ENCODE measurements at places on chromosomes 5 and 9. TPM values are rescaled to one million over a fixed set of nuclear protein-coding genes. Genes with fewer than 3 reads are reported as not detected.
A peak's percentile ranks its signal among the peaks of the same experiment; 100 is the strongest.

IL4 gene
- total RNA-seq: not detected

IFNK gene
- not detected for total RNA-seq

CCL21 gene
- total RNA-seq: not detected

ANKS6 gene
- total RNA-seq: 15.0 TPM

ANKRD34B gene
- 0.10 TPM for total RNA-seq

SARDH gene
- 7.7 TPM for total RNA-seq

ORM2 gene
- total RNA-seq: not detected

- H3K4me3 ChIP-seq: no peak overlapping the region
- H3K36me3 ChIP-seq: no peaks in the 10 kb centered on the region
- DNase-seq: no peak
- H3K4me1 ChIP-seq: peaks cover 12% of the 10 kb centered on the region
- no peak overlapping the region for H3K27ac ChIP-seq
These were observed 225.8 kb downstream of the FANCC start for GRCh38 chr9:95091601-95092261.

DNA sequence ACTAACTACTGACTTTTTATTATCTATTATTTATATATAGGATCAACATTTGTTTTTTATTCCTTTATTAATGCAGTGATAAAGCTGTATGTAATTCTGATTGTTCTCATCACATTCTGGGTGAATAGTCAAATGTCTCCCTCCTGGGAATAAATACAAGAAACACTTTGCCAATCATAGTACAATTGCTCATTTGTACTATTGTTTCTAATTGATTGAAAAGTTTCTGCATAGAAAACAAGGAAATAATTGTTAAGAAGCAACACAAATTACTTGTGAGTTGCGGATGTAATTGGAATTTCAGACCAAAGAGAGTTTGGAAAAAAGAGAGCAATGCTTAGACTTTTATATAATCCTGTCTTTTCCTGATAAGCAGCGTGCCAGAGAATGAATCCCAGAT, 1013.9 kb downstream of the EFNA5 start:
- no peaks in the 10 kb centered on the region for H3K4me1 ChIP-seq
- no peak for DNase-seq
- no peaks in the 10 kb centered on the region for H3K27me3 ChIP-seq
- no peak overlapping the region for H3K27ac ChIP-seq

- no peaks in the 10 kb centered on the region for H3K27me3 ChIP-seq
- DNase-seq: no peak
- H3K27ac ChIP-seq: no peak overlapping the region
- H3K4me3 ChIP-seq: no peak overlapping the region
- peaks cover 19% of the 10 kb centered on the region for H3K4me1 ChIP-seq
These were observed 63.6 kb upstream of the JAK2 start for GRCh38 chr9:4921449-4921848.

DNA sequence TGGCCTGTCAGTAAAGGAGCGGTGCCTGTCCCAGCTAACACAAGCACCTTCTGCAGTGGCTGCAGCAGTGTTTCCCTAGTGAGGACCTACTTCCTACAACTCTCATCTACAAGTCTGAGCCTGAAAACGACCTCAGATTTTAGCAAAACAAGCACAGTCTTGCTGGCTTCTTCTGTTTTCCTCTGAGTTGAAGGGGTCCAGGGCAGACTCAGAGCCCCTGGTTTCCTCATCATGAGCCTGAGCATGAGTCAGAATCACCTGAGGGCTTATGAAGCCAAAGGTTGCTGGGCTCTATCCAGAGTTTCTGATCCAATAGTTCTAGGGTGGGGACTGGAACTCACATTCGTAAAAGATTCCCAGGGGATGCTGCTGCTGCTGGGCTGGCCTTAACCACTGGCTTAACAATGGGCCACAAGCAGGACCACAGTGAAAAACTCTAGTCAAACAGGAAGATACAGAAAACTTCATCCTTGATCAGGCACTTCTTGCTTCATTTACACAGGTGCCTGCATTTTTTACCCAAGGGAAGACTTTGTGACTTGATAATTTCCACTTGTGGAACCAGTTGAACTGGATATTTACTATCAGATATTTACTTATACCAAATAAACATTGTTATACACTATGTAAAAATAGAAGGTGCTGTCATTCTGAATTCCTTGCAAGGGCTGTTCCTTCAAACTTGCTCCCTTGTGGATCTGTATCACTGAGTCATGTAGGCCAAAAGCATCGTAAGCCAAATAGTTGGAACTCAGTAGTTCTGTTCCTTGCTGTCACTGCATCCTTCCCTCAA, 4.3 kb upstream of the ACER2 start:
- H3K36me3 ChIP-seq: no peaks in the 10 kb centered on the region
- H3K4me1 ChIP-seq: peaks cover 5% of the 10 kb centered on the region
- no peak overlapping the region for H3K27ac ChIP-seq
- H3K4me3 ChIP-seq: no peak overlapping the region
- no peak for DNase-seq
- H3K27me3 ChIP-seq: no peaks in the 10 kb centered on the region

DNA sequence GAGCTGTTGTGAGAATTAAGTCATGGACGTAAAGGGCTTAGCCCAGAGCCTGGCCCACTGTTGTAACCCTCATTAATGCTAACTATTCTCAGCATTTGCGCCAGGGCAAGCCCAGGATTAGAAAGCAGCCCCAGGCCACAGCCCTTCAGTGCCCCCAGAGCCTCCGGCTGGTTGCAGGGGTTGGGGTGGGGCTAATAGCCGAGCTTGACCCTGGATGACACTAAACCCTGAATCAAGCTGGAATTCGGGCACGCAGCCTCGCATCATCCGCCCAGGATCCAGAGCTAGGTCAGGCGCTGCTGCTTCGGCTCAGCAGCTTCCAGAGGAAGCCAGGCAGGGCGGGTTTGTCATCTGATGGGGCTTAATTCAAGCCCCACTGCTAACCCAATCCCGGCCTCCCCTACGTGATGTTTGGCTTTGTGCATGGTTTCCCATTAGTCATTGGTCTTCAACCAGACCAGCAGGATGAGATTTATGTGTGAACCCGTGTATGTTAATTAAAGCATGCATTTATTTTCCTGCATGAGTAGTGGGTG, 1.2 kb upstream of the MEGF9 start:
- no peak overlapping the region for H3K27ac ChIP-seq
- H3K4me1 ChIP-seq: peaks cover 31% of the 10 kb centered on the region
- H3K4me3 ChIP-seq: peak overlapping the region; percentile 82
- no peaks in the 10 kb centered on the region for H3K27me3 ChIP-seq

- no peaks in the 10 kb centered on the region for H3K4me1 ChIP-seq
- no peak overlapping the region for H3K4me3 ChIP-seq
- H3K27ac ChIP-seq: no peak overlapping the region
- H3K27me3 ChIP-seq: peaks cover 6% of the 10 kb centered on the region
- no peak for DNase-seq
These were observed 234.4 kb upstream of the DAPK1 start for GRCh38 chr9:87263291-87263690.

GRCh38 chr5:14449052-14449661, 132.4 kb upstream of the OTULINL start:
- H3K27me3 ChIP-seq: no peaks in the 10 kb centered on the region
- peaks cover 3% of the 10 kb centered on the region for H3K4me1 ChIP-seq
- no peak overlapping the region for H3K27ac ChIP-seq
- H3K4me3 ChIP-seq: no peak overlapping the region
- H3K36me3 ChIP-seq: no peaks in the 10 kb centered on the region

DNA sequence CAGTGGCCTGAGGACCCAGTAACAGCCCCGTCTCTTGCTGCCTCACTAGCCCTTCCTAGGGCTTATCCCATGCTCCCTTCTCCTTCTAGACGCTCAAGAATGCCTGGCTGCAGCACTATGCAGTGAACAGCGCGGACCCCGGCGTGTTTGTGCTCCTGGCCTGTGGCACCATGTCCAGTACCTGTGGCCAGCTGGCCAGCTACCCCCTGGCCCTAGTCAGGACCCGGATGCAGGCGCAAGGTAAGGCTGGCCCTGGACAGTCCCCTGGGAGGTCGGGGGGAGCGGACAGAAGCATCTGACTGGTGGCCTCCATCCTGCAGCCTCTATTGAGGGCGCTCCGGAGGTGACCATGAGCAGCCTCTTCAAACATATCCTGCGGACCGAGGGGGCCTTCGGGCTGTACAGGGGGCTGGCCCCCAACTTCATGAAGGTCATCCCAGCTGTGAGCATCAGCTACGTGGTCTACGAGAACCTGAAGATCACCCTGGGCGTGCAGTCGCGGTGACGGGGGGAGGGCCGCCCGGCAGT, 20.5 kb downstream of the PTGES2 start:
- H3K4me1 ChIP-seq: peaks cover 21% of the 10 kb centered on the region
- H3K27me3 ChIP-seq: no peaks in the 10 kb centered on the region
- H3K36me3 ChIP-seq: peaks cover 24% of the 10 kb centered on the region

GRCh38 chr5:52748590-52748989, 39.1 kb upstream of the ITGA1 start:
- no peak overlapping the region for H3K4me3 ChIP-seq
- no peak for DNase-seq
- H3K27ac ChIP-seq: no peak overlapping the region
- no peaks in the 10 kb centered on the region for H3K36me3 ChIP-seq

DNA sequence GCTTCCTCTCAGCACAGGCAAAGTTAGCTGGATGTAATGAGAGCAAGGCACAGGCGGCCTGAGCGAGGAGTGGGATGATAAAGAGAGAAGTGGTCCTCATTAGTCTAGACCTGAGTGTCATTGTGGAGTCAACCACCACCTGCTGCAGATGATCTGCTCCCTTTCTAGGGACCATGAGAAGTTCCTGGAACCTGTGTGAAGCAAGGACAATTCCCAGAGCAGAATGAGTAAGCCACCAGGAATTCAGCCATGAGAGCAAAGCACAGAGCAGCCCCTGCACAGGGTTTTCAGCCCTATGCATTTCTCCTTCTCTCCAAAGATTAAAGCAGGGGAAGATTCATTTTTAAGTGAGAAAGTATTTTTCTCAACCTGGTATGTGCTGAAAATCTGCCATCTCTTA, 146.8 kb upstream of the SPEF2 start:
- peaks cover 2% of the 10 kb centered on the region for H3K27me3 ChIP-seq
- H3K27ac ChIP-seq: no peak overlapping the region
- no peaks in the 10 kb centered on the region for H3K36me3 ChIP-seq
- no peak overlapping the region for H3K4me3 ChIP-seq
- no peaks in the 10 kb centered on the region for H3K4me1 ChIP-seq

GRCh38 chr9:72882117-72882775, 70.6 kb downstream of the ALDH1A1 start:
- no peak overlapping the region for H3K27ac ChIP-seq
- H3K27me3 ChIP-seq: no peaks in the 10 kb centered on the region
- no peaks in the 10 kb centered on the region for H3K4me1 ChIP-seq
- H3K36me3 ChIP-seq: no peaks in the 10 kb centered on the region
- H3K4me3 ChIP-seq: no peak overlapping the region

DNA sequence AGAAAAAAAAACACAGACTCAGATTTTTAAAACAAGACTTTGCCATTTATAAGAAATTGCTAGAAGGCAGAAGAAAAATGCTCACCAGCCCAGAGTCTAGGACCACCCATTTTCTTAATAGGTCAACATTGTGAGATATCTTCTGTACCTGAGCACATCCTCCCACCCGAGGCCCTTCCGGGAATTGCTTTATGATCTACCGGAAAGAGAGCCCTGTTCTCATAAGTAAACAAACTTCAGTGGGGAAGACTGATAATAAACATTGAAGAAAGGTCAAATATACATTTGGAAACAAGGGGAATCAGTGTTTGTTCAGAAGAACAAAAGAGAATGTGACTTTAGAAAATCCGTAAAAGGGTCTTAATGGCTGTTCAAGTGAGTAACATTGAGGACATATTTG, 44.4 kb downstream of the PRKACG start:
- DNase-seq: no peak
- no peak overlapping the region for H3K4me3 ChIP-seq
- H3K4me1 ChIP-seq: peaks cover 17% of the 10 kb centered on the region
- H3K27ac ChIP-seq: no peak overlapping the region
- H3K36me3 ChIP-seq: no peaks in the 10 kb centered on the region

- H3K27me3 ChIP-seq: no peaks in the 10 kb centered on the region
- H3K36me3 ChIP-seq: peaks cover 71% of the 10 kb centered on the region
- H3K4me3 ChIP-seq: no peak overlapping the region
- no peak for DNase-seq
- peak overlapping the region; percentile 86 for H3K27ac ChIP-seq
- peaks cover 84% of the 10 kb centered on the region for H3K4me1 ChIP-seq
These were observed 28.7 kb downstream of the LCP2 start for GRCh38 chr5:170268884-170269283.

GRCh38 chr9:132881826-132882225, 3.1 kb downstream of the SPACA9 start:
- no peak overlapping the region for H3K4me3 ChIP-seq
- H3K4me1 ChIP-seq: peaks cover 8% of the 10 kb centered on the region
- no peak overlapping the region for H3K27ac ChIP-seq
- no peak for DNase-seq
- H3K36me3 ChIP-seq: no peaks in the 10 kb centered on the region
- no peaks in the 10 kb centered on the region for H3K27me3 ChIP-seq

- H3K4me1 ChIP-seq: peaks cover 2% of the 10 kb centered on the region
- no peak overlapping the region for H3K27ac ChIP-seq
- no peaks in the 10 kb centered on the region for H3K27me3 ChIP-seq
- no peak overlapping the region for H3K4me3 ChIP-seq
These were observed 18.3 kb upstream of the ANKRD55 start for GRCh38 chr5:56251440-56251839.

DNA sequence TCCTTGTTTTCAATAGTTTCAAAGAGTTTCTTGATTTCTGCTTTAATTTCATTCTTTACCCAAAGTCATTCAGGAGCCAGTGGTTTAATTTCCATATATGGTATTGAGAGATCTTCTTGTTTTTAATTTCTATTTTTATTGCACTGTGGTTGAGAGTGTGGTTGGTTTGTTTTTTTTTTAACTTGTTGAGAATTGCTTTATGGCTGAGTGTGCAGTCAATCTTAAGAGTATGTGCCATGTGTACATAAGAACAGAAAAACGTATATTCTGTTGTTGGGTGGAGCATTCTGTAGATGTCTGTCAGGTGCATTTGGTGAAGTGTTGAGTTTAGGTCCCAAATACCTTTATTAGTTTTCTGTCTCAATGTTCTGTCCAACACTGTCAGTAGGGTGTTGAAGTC, 26.7 kb upstream of the IPPK start:
- DNase-seq: no peak
- H3K4me1 ChIP-seq: no peaks in the 10 kb centered on the region
- H3K36me3 ChIP-seq: peaks cover 2% of the 10 kb centered on the region
- no peak overlapping the region for H3K4me3 ChIP-seq
- no peaks in the 10 kb centered on the region for H3K27me3 ChIP-seq
- no peak overlapping the region for H3K27ac ChIP-seq

GRCh38 chr5:122715095-122715494, 59.8 kb upstream of the SNX2 start:
- peaks cover 12% of the 10 kb centered on the region for H3K27me3 ChIP-seq
- no peak overlapping the region for H3K27ac ChIP-seq
- no peaks in the 10 kb centered on the region for H3K36me3 ChIP-seq
- DNase-seq: no peak
- no peak overlapping the region for H3K4me3 ChIP-seq

- H3K4me1 ChIP-seq: peaks cover 86% of the 10 kb centered on the region
- peaks cover 30% of the 10 kb centered on the region for H3K36me3 ChIP-seq
- H3K4me3 ChIP-seq: no peak overlapping the region
- no peaks in the 10 kb centered on the region for H3K27me3 ChIP-seq
- H3K27ac ChIP-seq: peak overlapping the region; percentile 83
These were observed 29.3 kb downstream of the TNFAIP8 start for GRCh38 chr5:119385136-119385535.

Measured in activated naive CD4-positive, alpha-beta T cell treated with anti-CD3 and anti-CD28 coated beads for 36 hours (primary cell).